NCI-H510A (cell line): ENCODE measurements at places on chromosomes 4 and X.

GRCh38 chr4:7647186-7647585 lies 212.5 kb upstream of the PSAPL1 start:
- DNase-seq: no peak

DNA sequence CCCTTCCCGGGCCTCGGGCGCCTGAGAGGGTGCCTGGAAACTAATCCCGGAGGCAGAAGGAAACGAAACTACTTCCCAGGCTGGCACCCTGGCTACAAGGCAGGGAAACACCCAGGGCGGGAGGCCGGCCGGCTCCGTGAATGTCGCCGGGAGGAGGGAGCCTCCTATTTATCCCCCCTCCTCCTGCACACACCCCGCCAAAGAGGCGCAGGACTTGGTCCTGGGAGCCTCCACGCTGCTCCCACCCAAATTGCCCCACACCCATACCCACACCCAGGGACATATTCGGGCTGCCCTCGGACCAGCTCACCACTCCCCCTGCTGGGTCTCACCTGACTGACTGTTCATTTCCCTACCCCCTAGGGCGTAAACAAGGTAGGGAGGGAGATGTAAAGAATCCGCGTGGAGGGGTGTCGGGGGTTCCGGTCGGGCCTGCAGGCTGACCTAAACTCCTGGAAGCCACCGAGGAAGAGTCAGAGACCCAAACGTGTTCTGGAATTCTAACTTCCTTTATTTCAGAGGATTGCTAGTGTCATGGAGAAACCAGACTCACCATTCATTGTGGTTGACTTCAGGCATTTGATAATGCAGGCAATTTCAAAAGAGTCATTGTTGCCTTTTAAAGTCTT lies at the start of gene BTC:
BTC (minus strand) TSS at position 142 of the 629 bp plus-strand sequence. CDS start 198 bp downstream, outside the sequence.
- DNase-seq: peak; percentile 68

- no peak for DNase-seq
These were observed 102.7 kb upstream of the TENM3 start for GRCh38 chr4:182140547-182140946.

- no peak for DNase-seq
These were observed 707 bp upstream of the UNC5C start for GRCh38 chr4:95549246-95550114.

DNA sequence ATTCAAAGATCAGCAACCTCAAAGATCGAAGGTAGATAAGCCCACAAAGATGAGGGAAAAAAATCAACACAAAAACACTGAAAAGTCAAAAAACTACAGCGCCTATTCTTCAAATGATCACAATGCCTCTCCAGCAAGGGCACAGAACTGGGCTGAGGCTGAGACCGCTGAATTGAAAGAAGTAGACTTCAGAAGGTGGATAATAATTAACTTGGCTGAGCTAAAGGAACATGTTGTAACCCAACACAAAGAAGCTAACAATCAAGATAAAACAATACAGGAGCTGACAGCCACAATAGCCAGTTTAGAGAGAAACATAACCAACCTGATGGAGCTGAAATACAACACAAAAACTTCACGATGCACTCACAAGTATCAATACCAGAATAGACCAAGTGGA lies 231.1 kb downstream of the STPG2 start:
- DNase-seq: no peak

DNA sequence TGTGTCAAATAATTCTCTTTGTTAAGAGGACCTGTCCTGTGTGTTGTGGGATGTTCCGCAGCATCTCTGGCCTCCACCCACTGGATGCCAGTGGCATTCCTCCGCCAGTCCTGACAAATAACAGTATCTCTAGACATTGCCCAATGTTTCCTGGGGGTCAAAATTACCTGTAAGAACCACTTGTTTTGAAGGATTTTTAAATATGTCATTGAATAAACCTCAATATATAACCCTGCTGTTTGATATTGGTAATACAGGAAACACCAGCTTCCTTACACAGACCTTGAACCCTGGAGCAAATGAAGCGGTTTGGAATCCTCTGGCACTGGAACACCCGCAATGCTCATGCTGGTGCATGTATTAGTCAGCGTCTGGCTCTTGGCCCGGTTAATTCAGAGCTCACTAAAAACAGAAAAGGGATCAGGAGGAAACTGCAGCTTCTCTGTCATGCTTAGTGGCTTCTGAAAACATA lies 101.3 kb downstream of the TBL1X start:
- DNase-seq: no peak

GRCh38 chrX:54891573-54891972 lies 29.1 kb upstream of the TRO start:
- no peak for DNase-seq

DNA sequence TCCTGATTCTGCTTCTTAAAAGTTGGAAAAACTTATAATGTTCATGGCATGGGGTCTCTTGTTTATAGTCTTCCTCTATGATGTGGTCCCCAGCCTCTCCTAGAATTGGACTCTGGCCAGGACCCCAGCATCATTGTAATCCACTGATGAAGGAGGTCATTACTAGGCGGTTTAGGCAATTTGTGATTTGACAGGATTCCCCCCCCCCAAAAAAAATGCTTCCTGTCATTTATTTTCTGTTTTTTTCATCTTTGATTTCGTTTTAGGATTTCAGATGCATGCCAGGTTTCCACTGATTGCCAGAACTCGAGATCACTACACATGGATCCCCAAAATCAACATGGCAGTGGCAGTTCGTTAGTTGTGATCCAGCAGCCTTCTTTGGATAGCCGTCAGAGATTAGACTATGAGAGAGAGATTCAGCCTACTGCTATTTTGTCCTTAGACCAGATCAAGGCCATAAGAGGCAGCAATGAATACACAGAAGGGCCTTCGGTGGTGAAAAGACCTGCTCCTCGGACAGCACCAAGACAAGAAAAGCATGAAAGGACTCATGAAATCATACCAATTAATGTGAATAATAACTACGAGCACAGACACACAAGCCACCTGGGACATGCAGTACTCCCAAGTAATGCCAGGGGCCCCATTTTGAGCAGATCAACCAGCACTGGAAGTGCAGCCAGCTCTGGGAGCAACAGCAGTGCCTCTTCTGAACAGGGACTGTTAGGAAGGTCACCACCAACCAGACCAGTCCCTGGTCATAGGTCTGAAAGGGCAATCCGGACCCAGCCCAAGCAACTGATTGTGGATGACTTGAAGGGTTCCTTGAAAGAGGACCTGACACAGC lies 4.9 kb downstream of the SPRY1 start:
- DNase-seq: no peak

DNA sequence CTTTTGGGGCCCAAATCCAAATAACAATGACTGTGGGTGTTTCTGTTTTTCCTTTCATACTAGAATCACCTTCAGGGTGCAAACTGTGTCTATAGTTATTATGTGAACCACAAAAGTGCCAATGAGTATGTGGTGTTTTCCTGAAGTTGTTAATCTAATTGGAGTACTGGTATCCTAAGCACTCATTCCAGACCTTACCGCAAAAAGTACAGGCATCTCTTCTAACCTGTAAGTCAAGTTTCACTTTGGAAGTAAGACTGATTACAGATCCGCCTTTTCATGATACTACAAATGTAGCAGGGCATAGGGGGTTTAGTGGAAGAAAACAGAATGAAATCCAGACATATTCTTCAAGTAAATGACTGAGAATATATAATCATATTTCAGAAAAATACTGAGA lies 16.1 kb downstream of the COQ2 start:
- DNase-seq: no peak

- DNase-seq: no peak
These were observed 67.9 kb downstream of the GAB1 start for GRCh38 chr4:143404555-143404954.

DNA sequence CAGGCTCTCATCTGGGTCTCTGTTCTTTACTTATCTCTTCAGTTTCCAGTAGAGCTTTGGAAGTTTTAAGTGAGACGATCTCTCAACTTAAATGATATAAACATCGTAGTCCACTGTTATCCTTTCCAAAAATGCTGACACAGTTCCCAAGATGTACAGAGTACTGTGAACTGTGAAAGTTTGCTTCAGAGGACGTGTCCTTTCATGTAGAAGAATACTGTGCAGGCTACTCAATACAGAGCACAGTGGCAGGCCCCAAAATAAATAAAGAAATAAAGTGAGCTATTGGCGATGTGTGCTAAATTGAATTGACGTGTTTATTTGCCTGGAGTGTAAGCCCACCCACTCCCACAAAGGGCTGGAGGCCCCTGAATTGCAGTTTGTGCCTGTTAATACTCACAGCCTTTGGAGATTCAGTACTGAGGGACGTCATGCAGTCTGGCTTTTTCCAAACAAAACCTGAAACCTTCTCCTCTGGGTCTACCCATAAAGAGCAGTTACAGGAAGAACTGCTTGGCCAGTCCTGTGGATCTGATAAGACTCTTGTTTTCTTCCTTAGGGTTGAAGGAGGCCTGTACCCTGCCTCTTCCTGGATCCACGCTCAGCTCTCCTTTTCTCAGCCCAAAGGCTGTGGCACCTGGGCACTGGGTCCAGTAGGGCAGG lies 66.1 kb downstream of the SOWAHB start:
- DNase-seq: no peak

DNA sequence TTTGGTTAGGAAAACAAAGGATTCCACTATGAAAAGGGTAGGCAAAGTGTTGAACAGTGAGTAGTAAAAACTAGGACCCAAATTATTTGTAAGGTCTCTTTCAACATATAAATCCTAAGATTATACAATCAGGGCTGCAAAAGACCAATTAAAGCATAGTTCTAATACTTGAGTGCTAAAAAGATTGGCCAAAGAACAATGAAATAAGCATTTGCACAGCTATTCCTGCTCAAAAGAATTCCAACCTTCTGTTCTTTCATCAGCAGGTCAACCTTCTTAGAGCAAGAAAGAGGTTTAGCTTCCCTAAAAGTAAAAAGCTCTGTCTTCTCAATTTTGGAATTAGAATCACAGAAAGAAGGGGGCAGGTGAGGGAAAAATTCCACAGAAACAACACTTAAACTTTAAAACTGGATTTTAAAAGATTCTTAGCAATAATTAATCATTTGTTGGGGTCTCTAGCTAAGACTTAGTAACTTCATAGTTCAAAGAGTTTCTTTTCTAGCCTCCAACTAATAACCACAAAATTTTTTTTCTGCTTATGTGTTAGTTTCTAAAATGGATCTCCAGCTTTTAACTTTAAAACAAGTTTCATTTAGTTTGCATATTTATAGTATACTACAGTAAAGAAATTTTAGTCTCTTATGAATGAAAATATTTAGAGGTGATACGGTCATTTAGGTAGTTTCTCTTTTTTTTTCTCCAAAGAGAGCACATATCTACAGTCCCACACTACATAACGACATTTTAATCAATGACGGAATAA lies 16.3 kb downstream of the TSPAN5 start:
- no peak for DNase-seq

GRCh38 chrX:2863646-2864045 lies 34.9 kb downstream of the GYG2 start:
- no peak for DNase-seq

- DNase-seq: no peak
These were observed 9.8 kb upstream of the SLC9B1 start for GRCh38 chr4:103029300-103029699.

DNA sequence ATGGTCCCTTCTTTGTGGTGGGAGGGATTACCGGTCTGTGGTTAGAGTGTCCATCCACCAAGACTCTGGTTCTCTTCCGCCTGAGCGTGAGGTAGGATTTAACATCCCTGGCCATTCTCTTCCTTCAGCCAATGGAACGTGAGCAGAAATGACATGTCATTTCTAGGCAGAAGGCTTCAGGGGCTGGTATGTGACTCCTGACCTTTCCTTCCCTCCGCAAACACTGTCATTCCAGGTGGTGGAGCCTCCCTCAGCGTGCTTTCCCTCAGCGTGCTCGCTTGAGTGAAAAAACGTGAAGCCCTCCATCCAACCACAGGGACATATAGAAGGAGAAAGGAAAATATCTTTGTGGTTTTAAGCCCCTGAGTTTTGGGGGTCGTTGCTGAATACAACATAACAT lies 34.0 kb upstream of the SLC10A4 start:
- no peak for DNase-seq

GRCh38 chr4:152310257-152310656 lies 225.6 kb downstream of the FBXW7 start:
- DNase-seq: no peak

- DNase-seq: peak; percentile 5
These were observed 144.2 kb downstream of the PDLIM5 start for GRCh38 chr4:94595880-94596483.

DNA sequence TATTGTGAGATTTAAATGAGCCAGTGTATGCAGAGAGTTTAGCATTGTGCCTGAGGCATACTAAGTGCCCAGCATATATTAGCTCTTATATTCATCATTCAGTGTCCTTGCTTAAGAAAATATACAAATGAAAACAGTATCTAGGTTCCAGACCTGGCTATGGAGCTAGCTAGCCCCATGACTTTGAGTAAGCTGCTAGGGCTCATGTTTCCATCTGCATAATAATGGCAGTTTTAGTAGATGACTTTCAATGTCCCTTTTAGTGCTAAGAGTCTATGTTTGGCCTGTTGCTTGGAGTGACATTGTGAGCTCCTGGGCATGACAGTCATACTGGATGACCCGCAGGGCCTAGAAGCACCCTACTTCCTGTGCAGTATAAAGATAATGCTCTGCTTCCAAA lies 435.3 kb downstream of the ZIC3 start:
- no peak for DNase-seq

- no peak for DNase-seq
These were observed 148.2 kb downstream of the FAM47B start for GRCh38 chrX:35090801-35091200.

- no peak for DNase-seq
These were observed 1822.2 kb downstream of the STIM2 start for GRCh38 chr4:28682847-28683246.

DNA sequence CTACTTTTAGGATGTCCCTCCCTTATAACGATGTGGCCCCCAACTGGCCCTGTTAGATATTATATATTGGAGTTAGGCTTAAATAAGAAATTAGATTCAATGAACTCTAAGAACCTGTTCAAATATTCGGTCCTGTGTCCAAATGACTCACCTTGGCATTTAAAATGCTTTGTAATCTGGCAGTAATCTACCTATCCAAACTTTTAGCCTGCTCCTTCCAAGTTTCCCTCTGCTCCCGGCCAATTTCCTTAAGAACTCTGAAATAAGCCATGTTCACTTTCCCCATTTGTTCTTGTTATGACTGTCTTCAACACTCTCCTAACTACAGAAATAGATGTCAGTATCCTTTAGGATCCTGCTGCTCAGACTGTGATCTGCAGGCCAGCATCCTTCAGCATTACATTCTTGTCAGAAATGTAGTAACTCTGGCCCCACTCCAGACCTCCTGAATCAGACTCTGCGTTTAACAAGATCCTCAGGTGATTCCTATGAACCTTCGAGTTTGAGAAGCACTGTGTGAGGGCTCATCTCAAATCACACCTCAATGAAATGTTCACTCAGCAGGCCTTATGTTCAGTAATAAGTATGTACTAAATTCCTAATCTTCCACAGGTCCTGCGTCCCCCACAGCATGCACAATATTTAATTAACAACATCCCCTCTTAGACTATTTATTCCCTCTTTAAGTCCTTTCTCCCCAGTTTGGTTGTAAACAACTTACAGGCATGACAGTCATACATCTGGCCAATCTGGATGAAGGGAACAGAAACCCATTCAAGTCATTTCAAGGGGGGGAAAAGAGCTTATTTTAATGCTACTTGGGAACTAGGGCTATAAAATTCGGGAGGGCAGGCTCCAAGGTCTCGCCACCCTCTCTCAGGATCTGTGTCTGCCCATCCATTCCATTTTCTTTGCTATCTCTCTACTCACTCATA lies 3.0 kb downstream of the ATP8A1 start:
- DNase-seq: no peak

GRCh38 chrX:15158350-15158735 lies 111.5 kb downstream of the ASB9 start:
- no peak for DNase-seq

GRCh38 chr4:187782286-187782824 lies 213.2 kb upstream of the ZFP42 start:
- no peak for DNase-seq

GRCh38 chrX:155028129-155028528 lies 1.5 kb downstream of the FUNDC2 start:
- DNase-seq: no peak
